Forelimb muscle (tissue), 1 donor: ENCODE measurements at places on chromosomes 3 and 15. TPM values are rescaled to one million over a fixed set of nuclear protein-coding genes. Genes with fewer than 3 reads are reported as not detected.

The DMXL2 gene
- polyA plus RNA-seq = 21.3 TPM

The SRGAP3 gene
- polyA plus RNA-seq = 22.3 TPM

The RAB6B gene
- polyA plus RNA-seq = 10.7 TPM

The IMPG2 gene
- 1.8 TPM for polyA plus RNA-seq

The GNAT1 gene
- not detected for polyA plus RNA-seq

The GAP43 gene
- 1.4 TPM for polyA plus RNA-seq

The FHIT gene
- 7.1 TPM for polyA plus RNA-seq

The NEK10 gene
- polyA plus RNA-seq = 4.6 TPM

DNA sequence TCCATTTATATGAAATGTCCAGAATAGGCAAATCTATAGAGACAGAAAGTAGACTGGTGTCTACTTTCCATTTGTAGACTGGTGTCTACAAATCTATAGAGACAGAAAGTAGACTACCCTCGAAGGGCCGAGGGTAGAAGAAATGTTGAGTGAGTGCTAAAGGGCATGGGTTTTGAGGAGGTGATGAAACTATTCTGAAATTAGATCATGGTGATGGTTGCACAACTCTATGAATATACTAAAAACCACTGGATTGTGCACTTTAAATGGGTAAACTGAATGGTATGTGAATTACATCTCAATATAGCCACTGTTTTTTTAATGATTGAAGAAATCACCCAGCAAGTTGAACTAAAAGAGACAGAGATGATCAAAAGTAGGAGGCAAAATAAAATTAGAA is 27.9 kb downstream of the TP53BP1 start:
- no peak for DNase-seq

- no peak for DNase-seq
These were observed 75.4 kb downstream of the CPN2 start for GRCh38 chr3:194275721-194276120.

DNA sequence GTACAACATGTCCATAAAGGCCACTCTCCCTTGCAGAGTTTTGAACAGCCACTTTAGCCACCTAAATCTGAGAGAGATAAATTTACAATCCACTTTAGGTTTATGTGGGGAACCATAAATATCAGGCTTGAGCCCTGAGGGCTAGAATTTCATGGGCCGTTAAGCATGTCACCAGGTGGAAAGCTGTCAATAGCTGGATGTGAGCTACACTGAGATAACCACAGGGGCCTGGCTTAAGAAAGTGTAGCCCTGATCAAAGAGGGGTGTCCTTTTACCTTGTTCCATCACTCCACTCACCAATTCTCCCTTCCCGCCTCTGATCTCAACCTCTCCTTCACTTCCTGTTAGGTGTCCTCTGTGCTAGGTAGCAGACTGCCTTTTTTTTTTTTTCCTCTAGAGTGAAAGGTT is 172.8 kb upstream of the ICE2 start:
- no peak for DNase-seq

DNA sequence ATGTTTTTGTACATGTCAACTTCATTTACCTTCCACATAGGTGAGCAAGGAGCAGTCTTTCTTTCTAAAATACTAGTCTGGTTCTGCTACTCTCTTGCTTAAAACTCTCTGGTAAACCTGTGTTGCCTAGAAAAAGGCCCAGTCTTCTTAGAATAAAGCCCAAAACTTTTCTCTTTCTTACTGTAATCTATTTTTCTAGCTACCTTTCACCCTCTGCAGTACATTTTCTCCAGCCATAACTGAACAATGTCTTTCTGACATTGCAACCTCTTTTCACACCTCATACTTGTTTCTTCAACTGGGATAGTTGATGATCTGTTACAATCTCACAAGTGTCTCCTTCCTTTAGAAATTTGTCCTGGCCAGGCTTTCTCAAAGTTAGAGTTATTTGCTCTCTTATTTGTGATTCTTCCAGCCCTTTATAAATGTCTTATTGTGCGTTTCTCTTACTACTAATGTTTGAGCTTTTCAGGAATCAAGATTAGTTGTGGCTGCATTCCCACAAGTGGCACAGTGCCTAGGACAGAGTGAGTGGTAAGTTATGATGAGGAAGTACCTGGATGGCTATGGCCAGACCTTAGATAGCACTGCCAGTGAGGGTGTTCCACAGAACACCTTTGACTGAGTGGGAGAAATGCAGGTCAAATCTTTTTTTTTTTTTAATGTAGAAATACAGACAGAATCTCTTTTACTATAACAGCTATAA is 313.4 kb upstream of the SATB1 start:
- DNase-seq = no peak

- no peak for DNase-seq
These were observed 29.7 kb upstream of the KLF13 start for GRCh38 chr15:31296646-31297574.

GRCh38 chr3:151404316-151404715 is 19.8 kb upstream of the P2RY12 start:
- no peak for DNase-seq

DNA sequence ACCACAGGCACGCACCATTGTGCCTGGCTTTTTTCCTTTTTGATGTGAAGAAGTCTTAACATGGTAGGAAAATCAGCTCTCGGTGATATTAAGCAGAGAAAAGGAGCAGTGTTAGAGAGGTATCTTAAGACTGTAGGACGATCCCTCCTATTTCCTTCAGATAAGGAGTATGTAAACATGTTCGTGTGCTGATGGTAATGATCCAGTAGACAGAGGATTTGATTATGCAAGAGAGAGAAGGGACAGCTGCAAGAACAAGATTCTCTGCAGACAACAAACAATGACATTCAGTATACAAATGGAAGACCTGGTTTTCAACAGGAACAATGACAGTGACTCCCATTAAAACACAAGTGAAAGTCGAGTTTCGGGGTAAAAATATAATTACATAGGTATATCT is 95.1 kb upstream of the MELTF start:
- DNase-seq = no peak

- no peak for DNase-seq
These were observed 63.6 kb downstream of the NIPA2 start for GRCh38 chr15:22902046-22902445.

DNA sequence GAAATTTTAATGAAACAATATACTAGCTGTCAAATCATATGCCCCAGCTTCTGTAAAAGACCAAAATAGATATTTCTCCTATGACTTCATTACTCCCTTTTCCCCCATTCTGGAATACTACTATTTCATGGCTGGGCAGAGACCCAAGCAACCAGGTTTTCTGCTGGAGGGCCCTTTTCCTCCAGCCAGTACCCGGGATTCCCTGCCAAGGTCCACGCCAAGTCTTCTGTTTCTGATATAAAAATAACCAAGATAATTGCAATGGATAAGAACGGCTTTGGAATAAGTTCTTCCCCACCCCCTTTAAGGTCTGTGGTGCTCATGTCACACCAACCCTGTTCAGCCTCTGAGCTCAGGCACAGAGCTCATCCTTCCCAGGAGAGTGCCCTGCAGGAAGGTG is 17.2 kb upstream of the NMNAT3 start:
- no peak for DNase-seq

DNA sequence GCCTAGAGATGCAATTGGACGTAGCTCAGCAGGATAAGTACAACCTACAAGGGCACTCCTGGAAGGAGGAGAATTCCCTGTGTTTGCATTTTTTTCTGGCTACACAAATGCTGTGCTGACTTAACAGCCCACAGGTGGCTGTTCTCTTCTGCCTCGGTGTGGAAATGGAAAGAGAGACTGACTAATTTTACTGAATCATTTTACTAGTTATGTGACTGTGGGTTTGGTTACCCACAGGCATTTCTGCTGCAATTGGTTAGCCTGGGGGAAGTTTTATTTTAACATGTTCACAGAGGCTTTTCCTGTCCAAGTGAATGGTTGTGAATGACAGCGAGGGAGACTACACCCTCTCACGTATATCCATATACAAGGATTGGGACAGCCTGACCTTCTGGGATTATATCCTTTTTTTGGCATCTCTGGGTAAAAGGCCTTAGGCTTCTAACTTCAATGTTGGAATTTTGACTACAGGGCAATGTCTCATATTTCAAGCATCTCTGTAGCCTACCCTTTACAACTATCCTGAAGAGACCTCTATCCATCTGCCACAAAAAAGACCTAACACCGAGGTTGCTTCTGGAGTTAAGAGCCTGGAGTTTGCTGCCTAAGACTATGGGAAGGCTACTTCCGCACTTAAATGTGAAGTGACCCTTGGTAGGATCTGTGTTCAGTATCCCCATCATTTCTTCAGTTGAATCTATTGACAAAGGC is 67.2 kb upstream of the TP63 start:
- no peak for DNase-seq

GRCh38 chr15:70547846-70548487 is 215.4 kb downstream of the UACA start:
- DNase-seq = no peak

DNA sequence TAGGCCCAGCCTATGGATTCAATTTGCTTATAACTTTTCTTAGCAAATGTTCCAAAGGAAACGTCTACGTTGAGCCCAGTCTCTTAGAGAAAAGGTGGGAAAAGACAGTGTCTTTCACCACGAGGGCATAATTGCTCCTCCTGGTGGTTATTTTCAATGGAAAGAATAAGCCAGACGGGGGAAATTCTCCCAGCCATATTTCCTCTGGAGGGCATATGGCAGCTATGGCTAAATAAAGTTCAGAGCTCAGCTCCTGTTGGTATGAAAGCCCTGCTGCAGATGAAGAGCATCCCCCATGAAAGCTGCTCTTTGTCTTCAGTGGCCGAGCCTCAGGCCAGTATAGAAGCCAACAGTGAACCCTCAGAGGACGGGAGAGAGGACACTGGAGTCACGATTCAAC is 297.9 kb downstream of the RYR3 start:
- no peak for DNase-seq

DNA sequence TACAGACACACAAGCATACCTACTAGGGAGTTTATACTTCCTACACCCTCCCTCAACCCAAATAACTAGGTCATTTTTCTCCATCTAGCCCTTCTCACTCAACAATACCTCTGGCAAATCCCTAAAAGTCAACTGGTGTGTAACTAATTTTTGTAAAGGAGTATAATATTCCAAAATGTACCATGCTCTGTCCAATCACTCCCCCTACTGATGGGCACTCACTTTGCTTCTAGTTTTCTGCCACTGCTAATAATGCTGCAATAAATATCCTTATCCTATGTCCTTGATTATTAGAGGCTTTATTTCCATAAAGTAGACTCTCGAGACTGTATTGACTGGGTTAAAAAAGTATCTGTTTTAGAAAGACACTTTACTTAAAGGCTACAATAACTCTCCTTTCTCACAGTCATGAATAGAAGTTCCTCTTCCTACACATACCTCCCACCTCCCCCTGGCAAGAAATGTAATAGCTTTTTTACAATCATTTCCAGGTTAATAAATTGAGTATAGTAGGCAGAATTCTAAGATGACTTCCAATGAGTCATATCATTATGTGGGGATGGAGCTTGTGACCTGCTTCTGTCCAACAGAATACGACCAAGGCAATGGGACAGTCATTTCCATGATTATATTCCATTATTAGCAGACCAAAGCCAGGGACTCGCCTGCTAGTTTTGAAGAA is 30.0 kb downstream of the SHQ1 start:
- no peak for DNase-seq

DNA sequence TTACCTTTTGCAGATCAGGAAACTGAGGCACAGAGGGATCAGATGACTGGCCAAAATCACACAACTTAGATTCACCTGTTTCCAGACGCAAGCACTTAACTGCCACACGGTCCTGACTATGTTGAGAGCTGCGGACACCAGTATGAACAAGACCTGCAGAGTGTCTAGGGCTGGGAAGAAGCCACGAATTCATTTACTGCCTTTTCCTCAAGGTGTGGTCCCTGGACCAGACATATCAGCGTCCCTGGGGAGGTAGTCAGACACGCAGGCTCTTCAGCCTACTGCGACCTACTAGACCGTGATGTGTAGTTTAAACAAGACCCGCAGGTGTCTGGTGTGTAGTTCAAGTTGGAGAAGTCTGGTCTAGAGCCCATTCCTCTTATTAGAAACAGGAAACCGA is 541 bp upstream of the SLC6A11 start:
- no peak for DNase-seq

- no peak for DNase-seq
These were observed 26.3 kb downstream of the SYNPR start for GRCh38 chr3:63304421-63304820.

DNA sequence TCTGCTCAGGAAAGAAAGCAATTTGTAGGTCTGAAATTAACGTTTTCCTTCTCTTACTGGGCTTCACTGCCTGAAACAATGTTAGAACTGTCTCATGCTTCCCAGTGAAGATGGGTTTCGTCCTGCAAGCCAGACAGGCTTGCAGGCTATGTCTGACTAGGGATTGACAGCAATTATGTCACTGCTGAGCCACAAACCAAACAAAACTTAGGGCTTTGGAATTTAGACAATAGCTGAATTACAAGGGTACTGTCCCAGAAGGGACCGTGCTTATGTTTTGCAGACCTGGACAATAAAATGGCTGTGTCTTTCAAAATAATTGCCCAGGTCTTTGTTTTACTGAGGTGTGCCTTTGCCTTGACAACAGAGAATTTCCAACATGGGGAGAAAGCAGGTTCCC is 46.3 kb upstream of the CCDC80 start:
- no peak for DNase-seq

- DNase-seq = peak; percentile 16
These were observed 57.9 kb upstream of the DPH6 start for GRCh38 chr15:35603856-35604255.

DNA sequence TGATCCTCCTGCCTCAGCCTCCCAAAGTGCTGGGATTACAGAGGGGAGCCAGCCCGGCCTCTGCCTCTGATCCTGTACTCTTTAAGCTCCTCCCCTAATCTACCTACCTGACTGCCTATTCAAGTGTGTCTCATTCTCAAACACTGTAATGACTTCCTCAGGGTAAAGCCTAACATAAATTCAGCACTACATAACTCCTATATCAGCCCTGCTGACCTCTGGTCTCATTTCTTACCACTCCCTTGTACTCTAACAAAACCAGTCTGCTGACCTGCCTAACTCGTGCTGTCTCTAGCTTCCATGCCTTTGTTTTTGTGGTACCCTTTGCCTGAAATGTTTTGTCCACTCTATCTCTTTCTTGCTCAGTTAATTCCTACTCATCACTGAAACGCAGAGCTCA is 172.1 kb upstream of the IL12A start:
- no peak for DNase-seq

DNA sequence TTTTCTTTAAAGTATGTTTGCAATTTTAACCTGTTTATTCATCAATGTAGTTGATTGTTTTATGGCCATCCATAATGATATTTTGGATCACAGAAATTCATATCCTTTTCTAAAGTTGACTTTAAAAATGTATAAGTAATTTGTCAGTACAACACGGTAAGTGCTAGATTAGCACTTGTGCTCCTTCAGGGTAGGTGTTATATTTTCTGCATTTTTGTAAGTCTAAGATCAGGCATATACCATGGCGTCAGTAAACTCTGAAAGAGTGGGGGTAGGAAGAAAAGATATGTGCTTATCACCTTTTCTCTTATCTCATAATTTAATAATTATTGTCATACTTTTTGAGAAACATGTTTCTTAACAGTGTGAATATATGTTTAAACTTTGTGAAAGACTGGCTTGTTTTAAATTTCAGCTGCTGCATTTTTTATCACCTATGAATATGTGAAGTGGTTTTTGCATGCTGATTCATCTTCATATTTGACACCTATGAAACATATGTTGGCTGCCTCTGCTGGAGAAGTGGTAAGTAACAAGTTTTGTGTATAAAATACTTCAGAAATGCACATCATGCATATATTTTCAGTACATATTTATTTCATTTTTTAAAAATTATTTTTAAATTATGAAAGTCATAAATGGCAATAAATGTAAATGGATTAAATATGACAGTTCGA is 22.1 kb downstream of the SLC25A26 start:
- no peak for DNase-seq

- DNase-seq = no peak
These were observed 2.7 kb downstream of the CDV3 start for GRCh38 chr3:133576169-133576568.

GRCh38 chr15:33492434-33493052 is 181.8 kb downstream of the RYR3 start:
- DNase-seq = no peak
